ENCODE measurements at places on chromosomes 1 and 21.
A peak's percentile ranks its signal among the peaks of the same experiment; 100 is the strongest.

DNA sequence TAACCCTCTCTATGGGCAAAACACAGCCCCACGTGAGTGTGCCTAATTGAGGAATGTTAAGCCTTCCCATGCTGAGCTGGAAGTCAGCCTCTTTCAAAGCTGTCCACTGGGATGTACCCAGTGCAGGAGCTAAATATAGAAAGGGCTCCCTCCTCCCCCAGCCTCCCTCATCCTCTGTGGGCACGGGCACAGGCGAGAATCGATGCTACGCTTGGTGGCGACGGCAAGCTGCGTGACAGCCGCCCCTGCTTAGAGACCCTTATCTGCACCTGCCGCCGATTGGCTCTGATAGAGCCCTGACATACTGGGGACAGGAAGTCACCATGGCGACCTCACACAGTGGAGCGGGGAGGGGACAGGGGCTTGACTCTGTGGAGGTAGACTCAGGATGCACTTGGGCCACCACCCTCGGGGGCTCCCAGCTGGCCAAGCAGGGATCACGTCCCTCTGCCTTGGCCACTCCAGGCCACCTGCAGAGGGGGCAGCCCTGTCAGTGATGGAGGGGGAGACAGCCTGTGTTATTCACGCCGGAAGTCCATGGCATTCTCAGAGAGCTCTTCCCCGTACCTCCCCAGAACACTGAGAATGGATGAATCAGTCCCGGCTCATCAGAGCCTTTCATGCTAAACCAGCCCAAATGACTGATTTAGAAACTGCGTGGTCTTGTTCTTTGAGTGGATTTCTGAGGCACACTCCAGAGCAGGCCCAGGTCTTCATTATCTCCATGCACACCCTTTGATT lies 84.8 kb downstream of the KCND3 start:
- no peaks in the 10 kb centered on the region for H3K36me3 ChIP-seq
- no peak for DNase-seq
- H3K4me3 ChIP-seq = no peak overlapping the region
- H3K4me1 ChIP-seq = no peaks in the 10 kb centered on the region
- H3K27ac ChIP-seq = no peak overlapping the region

- H3K36me3 ChIP-seq = no peaks in the 10 kb centered on the region
- no peak overlapping the region for H3K27ac ChIP-seq
- no peak overlapping the region for H3K4me3 ChIP-seq
Observed at GRCh38 chr1:111980686-111981085, 8.8 kb downstream of the KCND3 start.

- no peak overlapping the region for H3K27ac ChIP-seq
- H3K4me1 ChIP-seq = no peaks in the 10 kb centered on the region
- H3K4me3 ChIP-seq = no peak overlapping the region
- no peak for DNase-seq
Observed at GRCh38 chr1:107953556-107953955, 11.4 kb downstream of the VAV3 start.

DNA sequence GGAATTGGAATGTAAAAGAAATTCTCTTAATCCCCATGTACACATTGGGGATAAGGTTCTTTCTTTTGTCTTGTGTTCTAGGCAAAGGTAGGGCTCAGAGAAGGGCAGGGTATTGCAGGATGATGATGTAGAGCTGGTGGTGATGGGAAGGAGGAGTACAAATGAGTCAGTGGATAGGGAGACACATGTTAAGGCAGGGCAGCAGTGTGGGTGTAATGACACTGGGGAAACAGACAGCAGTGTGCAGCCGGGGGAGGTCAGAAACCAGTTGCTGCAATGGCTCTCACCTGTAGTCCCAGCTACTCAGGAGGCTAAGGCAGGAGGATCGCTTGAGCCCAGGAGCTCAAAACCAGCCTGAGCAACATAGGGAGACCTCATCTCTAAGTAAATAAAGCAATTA lies 5.1 kb downstream of the NLRP3 start:
- no peaks in the 10 kb centered on the region for H3K4me1 ChIP-seq
- no peaks in the 10 kb centered on the region for H3K36me3 ChIP-seq
- no peak for DNase-seq
- H3K4me3 ChIP-seq = no peak overlapping the region
- H3K27ac ChIP-seq = no peak overlapping the region

- no peaks in the 10 kb centered on the region for H3K27me3 ChIP-seq
- H3K4me3 ChIP-seq = no peak overlapping the region
- H3K4me1 ChIP-seq = no peaks in the 10 kb centered on the region
- peak; percentile 35 for DNase-seq
Observed at GRCh38 chr1:33086384-33086850, 5.5 kb downstream of the AZIN2 start.

- no peak for DNase-seq
- H3K27ac ChIP-seq = no peak overlapping the region
- H3K27me3 ChIP-seq = no peaks in the 10 kb centered on the region
- no peaks in the 10 kb centered on the region for H3K36me3 ChIP-seq
- no peaks in the 10 kb centered on the region for H3K4me1 ChIP-seq
Observed at GRCh38 chr1:30371888-30372791, 351.2 kb downstream of the MATN1 start.

- peak within 1 kb of the TSS; percentile 71 for H3K4me3 ChIP-seq
- H3K27me3 ChIP-seq = peaks cover 9% of the 10 kb centered on the region
- DNase-seq = no peak
- H3K36me3 ChIP-seq = no peaks in the 10 kb centered on the region
Observed at GRCh38 chr1:245154429-245155271, at the start of gene KIF26B. Gene KIF26B, plus strand, starts transcription at chr1:245154985. Its CDS starts 440 bp downstream, at chr1:245155425.

- DNase-seq = no peak
- H3K4me3 ChIP-seq = no peak overlapping the region
- no peaks in the 10 kb centered on the region for H3K4me1 ChIP-seq
- H3K36me3 ChIP-seq = no peaks in the 10 kb centered on the region
- H3K27me3 ChIP-seq = no peaks in the 10 kb centered on the region
Observed at GRCh38 chr1:206102292-206102936, 14.8 kb downstream of the AVPR1B start.

DNA sequence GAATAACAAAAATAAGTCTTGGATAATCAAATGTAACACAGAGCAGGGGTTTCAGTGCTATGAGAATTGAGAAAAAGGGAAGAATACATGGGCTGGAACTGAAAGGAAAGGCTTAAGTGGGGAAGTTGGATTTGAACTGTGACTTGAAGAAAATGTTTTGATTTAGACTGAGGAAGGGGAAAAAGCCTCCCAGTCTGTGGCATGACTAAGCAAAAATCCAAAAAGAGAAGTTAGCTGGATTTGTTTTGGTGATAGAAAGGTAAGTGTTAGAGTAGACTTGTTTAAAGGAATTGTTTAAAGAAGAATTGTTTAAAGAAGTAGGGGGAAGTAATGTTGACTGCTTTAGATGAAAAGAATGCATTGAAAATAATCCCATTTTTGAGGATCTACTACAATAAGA lies 46.0 kb downstream of the KCNK2 start:
- DNase-seq = no peak
- H3K27me3 ChIP-seq = no peaks in the 10 kb centered on the region
- H3K4me3 ChIP-seq = no peak overlapping the region
- no peaks in the 10 kb centered on the region for H3K36me3 ChIP-seq

DNA sequence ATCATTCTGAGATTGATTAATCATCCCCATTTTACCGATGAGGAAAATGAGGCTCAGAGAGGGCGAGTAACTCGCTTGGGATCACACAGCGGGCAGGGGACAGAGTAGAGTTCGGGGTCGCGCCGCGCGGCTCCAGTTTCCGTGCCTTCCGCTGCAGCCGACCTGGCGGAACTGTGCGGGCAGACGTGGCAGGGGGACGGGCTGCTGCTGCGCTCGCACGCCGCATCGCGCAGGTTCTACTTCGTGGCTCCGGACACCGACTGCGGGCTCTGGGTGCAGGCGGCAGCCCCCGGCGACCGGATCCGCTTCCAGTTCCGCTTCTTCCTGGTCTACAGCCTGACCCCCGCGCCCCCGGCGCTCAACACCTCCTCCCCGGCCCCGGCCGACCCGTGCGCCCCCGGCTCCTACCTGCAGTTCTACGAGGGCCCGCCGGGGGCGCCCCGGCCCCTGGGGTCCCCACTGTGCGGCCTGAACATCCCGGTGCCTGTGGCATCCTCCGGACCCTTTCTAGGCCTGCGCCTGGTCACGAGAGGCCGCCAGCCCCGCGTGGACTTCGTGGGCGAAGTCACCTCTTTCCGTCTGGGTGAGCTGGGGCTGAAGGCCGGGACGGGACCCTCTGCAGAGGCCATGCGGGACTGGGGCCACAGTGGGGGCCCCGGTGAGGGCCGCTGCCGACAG lies 2.3 kb downstream of the LDLRAD2 start:
- H3K27ac ChIP-seq = no peak overlapping the region
- no peaks in the 10 kb centered on the region for H3K27me3 ChIP-seq
- no peaks in the 10 kb centered on the region for H3K36me3 ChIP-seq
- H3K4me3 ChIP-seq = peak overlapping the region; percentile 47

DNA sequence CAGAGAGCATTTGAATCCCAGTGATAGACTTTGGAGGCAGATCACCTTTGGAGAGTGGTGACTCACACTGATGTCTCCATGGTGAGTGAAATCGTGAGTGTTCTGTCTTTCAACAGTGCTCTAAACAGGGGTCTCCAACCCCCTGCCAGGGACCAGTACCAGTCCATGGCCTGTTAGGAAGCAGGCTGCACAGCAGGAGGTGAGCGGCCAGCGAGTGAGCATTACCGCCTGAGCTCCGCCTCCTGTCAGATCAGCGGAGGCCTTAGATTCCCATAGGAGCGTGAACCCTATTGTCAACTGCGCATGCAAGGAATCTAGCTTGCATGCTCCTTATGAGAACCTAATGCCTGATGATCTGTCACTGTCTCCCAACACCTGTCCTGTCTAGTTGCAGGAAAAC lies 61.8 kb upstream of the B3GALNT2 start:
- H3K27me3 ChIP-seq = no peaks in the 10 kb centered on the region
- H3K4me1 ChIP-seq = no peaks in the 10 kb centered on the region
- no peaks in the 10 kb centered on the region for H3K36me3 ChIP-seq
- H3K4me3 ChIP-seq = no peak overlapping the region

DNA sequence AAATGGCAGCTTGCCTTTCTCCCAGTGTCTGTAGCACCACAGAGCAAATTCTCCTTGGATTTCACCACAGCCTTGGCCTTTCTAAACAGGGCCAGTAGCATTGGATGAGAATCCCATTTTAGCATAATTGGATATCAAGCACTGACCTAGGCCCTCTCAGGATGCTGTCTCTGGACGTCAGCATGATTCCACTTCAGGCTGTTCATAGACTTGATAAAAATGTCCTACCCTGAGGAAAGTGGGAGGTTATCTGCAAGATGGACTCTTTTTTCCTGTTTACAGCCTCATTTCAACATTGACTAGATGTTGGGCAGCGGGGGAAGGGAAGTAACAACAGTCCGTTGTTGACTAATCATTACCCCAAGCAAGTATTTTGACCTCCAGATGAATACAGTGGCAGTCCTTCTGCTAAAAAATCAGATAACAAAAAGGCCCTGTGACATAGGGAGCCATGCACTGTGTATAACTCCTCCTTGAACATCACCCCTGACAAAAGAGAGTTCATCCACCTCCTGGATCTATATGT lies 5.2 kb downstream of the NPL start:
- H3K27ac ChIP-seq = peak overlapping the region; percentile 26
- H3K27me3 ChIP-seq = no peaks in the 10 kb centered on the region
- H3K4me3 ChIP-seq = no peak overlapping the region
- no peaks in the 10 kb centered on the region for H3K4me1 ChIP-seq

GRCh38 chr1:92992877-92993276 lies 31.6 kb upstream of the DIPK1A start:
- H3K27me3 ChIP-seq = no peaks in the 10 kb centered on the region
- DNase-seq = no peak
- no peaks in the 10 kb centered on the region for H3K4me1 ChIP-seq
- H3K27ac ChIP-seq = no peak overlapping the region
- H3K36me3 ChIP-seq = no peaks in the 10 kb centered on the region

DNA sequence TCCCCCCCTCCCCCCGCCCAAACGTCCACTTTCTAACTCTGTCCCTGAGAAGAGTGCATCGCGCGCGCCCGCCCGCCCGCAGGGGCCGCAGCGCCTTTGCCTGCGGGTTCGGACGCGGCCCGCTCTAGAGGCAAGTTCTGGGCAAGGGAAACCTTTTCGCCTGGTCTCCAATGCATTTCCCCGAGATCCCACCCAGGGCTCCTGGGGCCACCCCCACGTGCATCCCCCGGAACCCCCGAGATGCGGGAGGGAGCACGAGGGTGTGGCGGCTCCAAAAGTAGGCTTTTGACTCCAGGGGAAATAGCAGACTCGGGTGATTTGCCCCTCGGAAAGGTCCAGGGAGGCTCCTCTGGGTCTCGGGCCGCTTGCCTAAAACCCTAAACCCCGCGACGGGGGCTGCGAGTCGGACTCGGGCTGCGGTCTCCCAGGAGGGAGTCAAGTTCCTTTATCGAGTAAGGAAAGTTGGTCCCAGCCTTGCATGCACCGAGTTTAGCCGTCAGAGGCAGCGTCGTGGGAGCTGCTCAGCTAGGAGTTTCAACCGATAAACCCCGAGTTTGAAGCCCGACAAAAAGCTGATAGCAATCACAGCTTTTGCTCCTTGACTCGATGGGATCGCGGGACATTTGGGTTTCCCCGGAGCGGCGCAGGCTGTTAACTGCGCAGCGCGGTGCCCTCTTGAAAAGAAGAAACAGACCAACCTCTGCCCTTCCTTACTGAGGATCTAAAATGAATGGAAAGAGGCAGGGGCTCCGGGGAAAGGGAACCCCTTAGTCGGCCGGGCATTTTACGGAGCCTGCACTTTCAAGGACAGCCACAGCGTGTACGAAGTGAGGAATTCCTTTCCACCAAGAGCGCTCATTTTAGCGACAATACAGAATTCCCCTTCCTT lies 158.1 kb downstream of the RUNX1 start:
- H3K27ac ChIP-seq = peak overlapping the region; percentile 94
- H3K4me1 ChIP-seq = peaks cover 4% of the 10 kb centered on the region
- DNase-seq = no peak
- H3K36me3 ChIP-seq = no peaks in the 10 kb centered on the region

DNA sequence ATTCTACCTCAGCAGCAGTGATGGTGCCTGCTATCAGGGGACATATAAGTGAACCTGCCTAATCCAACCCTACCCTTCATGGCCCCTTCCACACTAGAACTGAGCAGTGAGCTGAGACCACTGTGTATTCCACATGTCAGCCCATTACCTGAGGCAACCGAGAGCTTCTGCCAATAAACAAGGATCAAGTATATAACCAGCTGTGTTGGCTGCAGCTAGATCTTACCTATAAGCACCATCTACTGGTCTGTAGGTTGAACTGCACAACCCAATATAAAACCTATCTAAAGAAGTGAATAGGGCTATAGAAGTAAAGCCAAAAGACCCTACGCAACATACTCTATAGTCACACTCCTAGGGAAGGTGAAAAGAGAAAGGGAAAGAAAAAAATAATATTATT lies 376.9 kb downstream of the HHIPL2 start:
- H3K27ac ChIP-seq = no peak overlapping the region
- H3K4me1 ChIP-seq = no peaks in the 10 kb centered on the region
- H3K27me3 ChIP-seq = no peaks in the 10 kb centered on the region
- H3K36me3 ChIP-seq = no peaks in the 10 kb centered on the region
- DNase-seq = no peak

DNA sequence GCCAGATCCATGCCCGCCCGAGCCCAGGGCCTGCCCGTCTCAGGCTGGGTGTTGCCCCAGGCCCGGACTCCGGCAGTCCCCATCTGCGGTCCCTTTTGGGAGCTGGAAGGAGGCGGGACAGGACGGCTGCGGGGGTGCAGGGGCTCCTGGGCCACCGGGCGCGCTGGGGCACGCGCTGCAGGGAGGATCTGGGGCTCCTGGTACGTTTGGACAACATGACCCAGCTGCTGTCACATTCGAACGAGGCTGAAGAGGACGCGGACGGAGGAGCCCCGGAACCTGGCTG lies 6.6 kb upstream of the CALML6 start:
- H3K27ac ChIP-seq = peak overlapping the region; percentile 86
- no peaks in the 10 kb centered on the region for H3K36me3 ChIP-seq
- peaks cover 22% of the 10 kb centered on the region for H3K4me1 ChIP-seq
- H3K4me3 ChIP-seq = peak overlapping the region; percentile 84
- no peak for DNase-seq
- no peaks in the 10 kb centered on the region for H3K27me3 ChIP-seq

GRCh38 chr1:183609313-183609712 lies 19.1 kb upstream of the NCF2 start:
- H3K27me3 ChIP-seq = no peaks in the 10 kb centered on the region
- no peak for DNase-seq
- H3K27ac ChIP-seq = peak overlapping the region; percentile 84
- no peak overlapping the region for H3K4me3 ChIP-seq
